Hepatocyte (in vitro differentiated cells): ENCODE measurements at places on chromosomes 4 and X. TPM values are rescaled to one million over a fixed set of nuclear protein-coding genes. Genes with fewer than 3 reads are reported as not detected.
A peak's percentile ranks its signal among the peaks of the same experiment; 100 is the strongest.

CFI gene
- 162 and 163 TPM in 2 replicates for total RNA-seq

DNA sequence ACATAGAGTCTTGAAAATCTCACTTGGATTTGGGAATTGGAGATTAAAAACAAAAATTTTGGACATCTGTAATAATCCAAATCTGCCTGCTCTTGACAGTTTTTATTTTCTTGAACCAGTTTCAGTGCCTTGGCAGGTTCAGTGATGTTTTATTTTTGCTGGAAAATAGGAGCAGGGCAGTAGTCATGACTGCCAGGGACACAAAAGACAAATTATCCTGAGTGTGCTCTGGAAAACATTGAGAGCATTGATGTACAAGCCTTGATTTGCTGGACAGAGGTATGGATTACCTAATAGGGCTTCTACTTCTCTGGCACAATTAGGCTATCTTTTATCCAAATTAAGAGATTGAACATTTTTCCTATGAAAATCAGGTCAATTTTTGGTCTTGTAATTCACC is 123.4 kb upstream of the SFRP2 start:
- H3K4me1 ChIP-seq, result no peaks in the 10 kb centered on the region
- DNase-seq, result no peak
- H3K27ac ChIP-seq, result no peak overlapping the region
- H3K27me3 ChIP-seq, result no peaks in the 10 kb centered on the region

DNA sequence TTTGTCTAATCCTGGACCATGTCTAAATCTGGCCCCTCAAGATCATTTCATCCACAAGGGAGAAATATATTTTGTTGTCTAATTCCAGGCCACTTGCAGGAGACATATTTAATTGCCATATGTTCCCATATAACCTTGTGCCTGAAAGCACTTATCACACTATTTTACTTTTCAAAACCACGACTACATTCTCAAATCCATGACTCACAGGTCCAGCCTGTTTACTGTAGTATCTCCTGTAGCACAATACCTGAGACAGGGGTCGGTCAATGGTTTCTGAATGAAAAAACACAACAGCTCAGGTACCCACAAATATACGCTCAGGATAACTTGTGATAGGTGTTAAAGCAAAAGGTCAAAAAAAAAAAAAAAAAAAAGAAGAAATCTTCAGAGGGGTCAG is 60.9 kb downstream of the SEC24D start:
- no peak overlapping the region for H3K4me3 ChIP-seq
- no peak for DNase-seq
- H3K36me3 ChIP-seq, result no peaks in the 10 kb centered on the region
- H3K4me1 ChIP-seq, result peaks cover 24% of the 10 kb centered on the region
- H3K27me3 ChIP-seq, result no peaks in the 10 kb centered on the region

- H3K27me3 ChIP-seq, result no peaks in the 10 kb centered on the region
- no peak overlapping the region for H3K27ac ChIP-seq
- H3K4me1 ChIP-seq, result no peaks in the 10 kb centered on the region
- H3K36me3 ChIP-seq, result no peaks in the 10 kb centered on the region
- H3K4me3 ChIP-seq, result no peak overlapping the region
These were observed 124.7 kb upstream of the FAM9B start for GRCh38 chrX:9158611-9159010.

ZNF630 gene
- 2.8 and 3.7 TPM in 2 replicates for total RNA-seq

RAB33A gene
- 2.8 and 3.0 TPM in 2 replicates for total RNA-seq

DNA sequence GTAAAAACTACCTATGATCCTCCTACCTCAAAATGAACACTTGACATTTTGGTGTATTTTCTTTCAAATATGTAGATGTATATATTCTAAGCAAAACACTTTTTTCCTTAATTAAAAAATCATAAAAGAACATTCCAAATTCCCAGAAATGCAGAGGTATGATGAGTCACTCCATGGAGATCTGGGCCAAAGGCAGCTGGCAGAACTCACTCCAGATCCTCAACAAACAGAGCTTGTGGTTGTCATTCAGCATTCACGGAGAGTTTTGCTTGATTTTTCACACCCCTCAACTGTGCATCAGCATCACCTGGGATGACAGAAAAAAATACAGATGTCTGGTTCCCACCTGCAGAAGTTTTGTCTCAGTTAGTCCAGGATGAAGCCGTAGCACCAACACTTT is 144.6 kb downstream of the KIT start:
- no peaks in the 10 kb centered on the region for H3K27me3 ChIP-seq
- no peaks in the 10 kb centered on the region for H3K4me1 ChIP-seq
- no peak for DNase-seq
- H3K27ac ChIP-seq, result no peak overlapping the region

DNA sequence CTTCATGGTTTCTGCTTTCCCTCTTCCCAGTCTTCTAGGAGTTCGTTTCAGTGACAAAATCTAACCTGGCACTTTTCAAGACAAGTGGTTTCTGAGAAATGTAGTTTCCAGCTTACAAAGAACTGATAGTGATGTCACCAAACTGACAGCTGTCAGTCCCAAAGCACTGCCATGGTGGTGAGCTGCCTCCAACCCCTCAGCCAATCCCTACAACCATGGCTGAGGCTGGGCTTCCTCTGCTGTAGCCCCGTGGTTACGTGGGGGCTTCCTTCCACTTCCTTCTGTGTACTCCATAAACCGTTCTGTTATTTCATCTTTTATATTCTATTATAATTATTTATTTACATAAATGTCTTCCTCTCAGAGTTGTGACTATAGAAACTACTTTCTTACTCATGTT is 198.6 kb upstream of the AGA start:
- H3K4me1 ChIP-seq, result no peaks in the 10 kb centered on the region
- H3K27ac ChIP-seq, result no peak overlapping the region
- no peaks in the 10 kb centered on the region for H3K36me3 ChIP-seq

- no peaks in the 10 kb centered on the region for H3K27me3 ChIP-seq
- DNase-seq, result peak; percentile 10
- H3K4me3 ChIP-seq, result no peak overlapping the region
- no peaks in the 10 kb centered on the region for H3K36me3 ChIP-seq
- H3K4me1 ChIP-seq, result peaks cover 5% of the 10 kb centered on the region
These were observed 225.3 kb downstream of the ANAPC10 start for GRCh38 chr4:144872508-144873225.

DNA sequence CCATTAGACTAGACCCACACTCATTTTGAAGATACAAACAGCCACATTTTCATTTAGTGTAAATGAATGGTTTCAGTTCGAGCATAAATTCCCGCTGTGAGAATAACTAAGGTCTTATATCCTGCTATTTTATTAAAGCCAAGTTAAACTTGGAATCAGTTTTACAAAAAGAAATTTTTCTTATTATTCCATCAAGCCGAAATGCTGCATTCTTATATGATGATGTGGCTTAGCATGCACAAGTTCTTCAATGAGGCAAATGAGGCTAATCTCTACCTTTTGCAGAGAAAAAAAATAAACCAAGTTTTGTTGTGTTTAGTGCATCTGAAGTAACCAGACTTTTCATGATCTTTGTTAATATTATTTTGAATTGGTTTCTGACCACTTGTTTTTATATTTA is 953.9 kb upstream of the PCDH10 start:
- H3K27ac ChIP-seq, result no peak overlapping the region
- no peaks in the 10 kb centered on the region for H3K36me3 ChIP-seq
- H3K4me1 ChIP-seq, result no peaks in the 10 kb centered on the region
- DNase-seq, result no peak
- H3K27me3 ChIP-seq, result no peaks in the 10 kb centered on the region
- H3K4me3 ChIP-seq, result no peak overlapping the region

- no peaks in the 10 kb centered on the region for H3K27me3 ChIP-seq
- H3K27ac ChIP-seq, result no peak overlapping the region
- H3K4me3 ChIP-seq, result no peak overlapping the region
These were observed 5.8 kb downstream of the AFAP1 start for GRCh38 chr4:7933651-7934510.

ABCG2 gene
- total RNA-seq, result 10.0 and 11.6 TPM in 2 replicates

DNA sequence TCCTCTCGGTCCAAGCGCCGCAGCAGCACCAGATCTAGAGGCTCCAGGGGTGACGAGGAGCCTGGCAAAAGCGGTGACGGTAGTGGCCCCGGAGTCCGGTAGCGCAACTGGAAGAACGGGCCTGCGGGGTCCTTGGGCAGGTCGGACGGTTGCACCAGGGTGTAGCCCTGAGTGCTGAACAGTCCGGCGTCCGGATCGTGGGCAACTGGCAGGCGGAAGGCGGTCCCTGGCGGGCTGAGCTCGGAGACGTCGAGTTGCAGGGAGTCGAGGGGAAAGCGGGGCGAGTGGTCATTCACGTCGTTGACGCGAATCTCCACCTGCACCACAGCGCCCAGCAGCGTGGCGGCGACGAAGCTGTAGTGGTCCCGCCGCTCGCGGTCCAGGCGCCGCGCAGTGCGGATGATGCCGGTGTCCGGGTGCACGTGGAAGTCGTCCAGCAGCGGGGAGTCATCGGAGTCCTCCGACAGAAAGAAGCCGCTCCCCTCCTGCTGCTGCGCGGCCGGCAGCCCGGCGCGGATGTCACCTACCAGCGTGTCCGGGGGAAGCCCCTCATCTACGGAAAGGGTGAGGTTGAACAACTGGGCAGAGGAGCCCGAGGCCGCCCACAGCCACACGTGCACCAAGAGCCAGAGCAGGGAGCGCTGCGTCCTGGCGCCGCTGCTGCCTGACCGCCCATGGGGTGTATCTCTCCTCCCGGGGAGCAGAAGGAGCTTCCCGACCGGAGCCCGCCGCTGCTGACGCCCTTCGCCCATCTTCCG is 837 bp downstream of the DCHS2 start:
- peaks cover 16% of the 10 kb centered on the region for H3K4me1 ChIP-seq
- H3K36me3 ChIP-seq, result no peaks in the 10 kb centered on the region
- peak; percentile 49 for DNase-seq
- H3K27me3 ChIP-seq, result peaks cover 92% of the 10 kb centered on the region
- no peak overlapping the region for H3K27ac ChIP-seq
- H3K4me3 ChIP-seq, result peak overlapping the region; percentile 35

GRCh38 chrX:24515447-24515846 is 50.4 kb downstream of the PDK3 start:
- no peaks in the 10 kb centered on the region for H3K27me3 ChIP-seq
- H3K4me1 ChIP-seq, result no peaks in the 10 kb centered on the region
- no peak overlapping the region for H3K27ac ChIP-seq
- H3K36me3 ChIP-seq, result no peaks in the 10 kb centered on the region
- DNase-seq, result peak; percentile 51
- H3K4me3 ChIP-seq, result no peak overlapping the region

DNA sequence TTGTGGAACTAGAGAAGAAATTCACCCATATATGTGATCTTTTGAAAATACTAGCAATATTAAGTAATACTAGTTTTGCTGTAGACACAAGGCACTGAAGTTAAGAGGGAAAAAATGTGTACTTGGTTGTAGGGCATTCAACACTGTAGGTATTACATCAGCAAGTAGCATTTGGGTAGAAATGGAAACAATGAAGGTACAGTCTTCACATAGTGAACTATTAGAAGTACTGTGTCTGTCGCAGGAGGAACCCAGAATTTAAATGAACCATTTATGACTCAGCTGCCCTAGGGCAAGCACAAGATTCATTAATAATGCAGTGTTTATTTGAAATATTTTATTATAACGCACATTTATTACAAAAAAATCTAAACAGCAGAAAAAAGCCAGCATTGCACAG is 572.7 kb upstream of the TENM3 start:
- no peak overlapping the region for H3K4me3 ChIP-seq
- DNase-seq, result no peak
- no peaks in the 10 kb centered on the region for H3K27me3 ChIP-seq
- no peak overlapping the region for H3K27ac ChIP-seq
- no peaks in the 10 kb centered on the region for H3K36me3 ChIP-seq

- peak overlapping the region; percentile 74 for H3K4me3 ChIP-seq
- peak; percentile 15 for DNase-seq
- H3K36me3 ChIP-seq, result no peaks in the 10 kb centered on the region
These were observed 541 bp downstream of the AIMP1 start for GRCh38 chr4:106316773-106317409.

ZCCHC18 gene
- 0.56 and 0.57 TPM in 2 replicates for total RNA-seq

- peak within 1 kb of the TSS; percentile 99 for H3K27ac ChIP-seq
- no peaks in the 10 kb centered on the region for H3K36me3 ChIP-seq
- peak; percentile 90 for DNase-seq
- H3K4me1 ChIP-seq, result peaks cover 16% of the 10 kb centered on the region
These were observed at the start of gene SRD5A3 for GRCh38 chr4:55345980-55346850. SRD5A3 (plus strand) TSS chr4:55346242; CDS start chr4:55346337, 95 bp downstream.

DNA sequence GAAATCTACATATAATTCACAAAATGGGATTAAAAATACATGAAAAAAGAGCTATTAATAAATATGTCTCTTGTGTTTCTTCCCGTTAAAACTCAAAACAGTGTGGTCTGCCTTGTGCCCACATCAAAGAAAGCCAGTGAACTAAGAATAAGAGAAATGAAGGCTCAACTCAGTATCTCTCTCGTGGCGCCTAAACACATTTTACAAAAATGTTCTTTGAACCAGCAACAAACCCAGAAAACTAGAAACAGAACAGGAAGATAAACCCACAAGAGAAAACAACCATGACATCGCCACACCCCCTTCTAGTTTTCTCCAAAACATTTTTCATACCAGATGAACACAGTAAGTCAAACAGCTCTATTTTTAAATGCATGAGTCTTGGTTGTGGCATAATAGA is 130.1 kb downstream of the DCHS2 start:
- H3K4me1 ChIP-seq, result no peaks in the 10 kb centered on the region
- no peaks in the 10 kb centered on the region for H3K36me3 ChIP-seq

DNA sequence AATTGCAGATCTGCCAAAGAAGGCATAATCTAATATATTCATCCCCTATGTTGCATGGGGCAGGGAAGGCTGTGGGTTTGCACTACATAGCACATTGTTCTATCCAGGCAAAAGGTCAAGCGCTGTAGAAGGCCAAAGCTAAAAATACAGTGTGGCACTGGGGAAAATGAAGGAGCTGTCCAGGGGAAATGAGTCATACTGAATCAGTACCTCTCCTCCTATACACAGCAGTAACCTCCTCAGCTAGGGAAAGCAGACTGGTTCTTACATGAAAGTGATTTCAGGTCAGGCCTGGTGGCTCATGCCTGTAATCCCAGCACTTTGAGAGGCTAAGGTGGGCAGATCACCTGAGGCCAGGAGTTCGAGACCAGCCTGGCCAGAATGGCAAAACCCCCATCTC is 31.0 kb upstream of the SLC25A4 start:
- H3K4me1 ChIP-seq, result peaks cover 12% of the 10 kb centered on the region
- no peak overlapping the region for H3K4me3 ChIP-seq
- no peak overlapping the region for H3K27ac ChIP-seq
- no peaks in the 10 kb centered on the region for H3K27me3 ChIP-seq
- no peaks in the 10 kb centered on the region for H3K36me3 ChIP-seq
